ENCODE measurements at places on chromosomes 11 and 22. TPM values are rescaled to one million over a fixed set of nuclear protein-coding genes. Genes with fewer than 3 reads are reported as not detected.

GRCh38 chr22:37750596-37751162 lies 53.8 kb downstream of the TRIOBP start:
- no peak for ATAC-seq

DNA sequence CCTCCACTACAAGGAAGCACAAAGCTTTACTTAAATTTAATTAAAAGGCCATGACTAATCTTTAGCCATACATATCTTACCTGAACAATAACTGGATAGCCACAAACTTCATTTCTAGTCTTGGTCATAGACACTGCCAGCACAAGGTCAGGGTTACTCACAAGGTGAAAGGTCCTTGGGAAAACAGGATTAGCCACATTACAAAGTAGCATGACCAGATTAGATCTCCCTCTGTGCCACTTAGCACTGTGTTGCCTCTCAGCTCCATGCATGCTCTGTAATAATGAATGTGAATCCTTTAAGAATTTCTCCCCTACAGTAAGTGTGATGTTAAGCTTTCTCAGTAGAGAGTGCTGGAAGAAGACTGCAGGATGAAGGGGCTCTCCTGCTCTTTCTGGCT lies 325.1 kb upstream of the MPPED2 start:
- no peak for ATAC-seq

GRCh38 chr11:6825231-6825744 lies 20.2 kb upstream of the OR10A5 start:
- ATAC-seq: peak; percentile 98

GRCh38 chr11:65903068-65903481 lies 2.9 kb upstream of the FOSL1 start:
- no peak for ATAC-seq

KRTAP5-1 gene
- 1.1 TPM for total RNA-seq

ADORA2A gene
- 1.2 TPM for total RNA-seq

DNA sequence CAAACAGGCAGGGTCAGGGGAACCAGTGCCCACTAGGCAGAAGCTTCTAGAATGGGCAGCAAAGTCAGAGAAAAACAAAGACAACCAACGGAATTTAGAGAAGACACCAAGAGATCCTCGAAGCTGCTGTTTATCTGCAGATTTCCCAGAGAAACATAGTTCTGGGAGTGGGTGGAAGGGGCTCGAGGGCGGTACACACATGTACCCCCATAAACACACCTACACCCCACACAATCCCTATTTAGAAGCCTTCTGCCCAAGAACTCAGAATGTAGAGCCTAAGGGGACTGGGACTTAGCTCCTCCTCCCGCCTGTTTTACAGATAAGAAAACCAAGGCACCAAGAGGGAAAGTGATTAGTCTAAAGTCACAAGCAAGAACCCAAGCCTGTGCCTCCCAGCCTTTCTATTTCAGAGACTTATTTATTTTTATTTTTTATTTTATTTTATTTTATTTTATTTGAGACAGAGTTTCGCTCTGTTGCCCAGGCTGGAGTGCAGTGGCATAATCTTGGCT lies 6.4 kb downstream of the NPTXR start:
- no peak for ATAC-seq

PCSK7 gene
- total RNA-seq: 19.1 TPM

- ATAC-seq: no peak
Measured at GRCh38 chr11:76747915-76748860, 35.0 kb upstream of the TSKU start.

- no peak for ATAC-seq
Measured at GRCh38 chr22:49042877-49043859, 784.5 kb downstream of the BRD1 start.

BIRC3 gene
- total RNA-seq: 0.97 TPM

DNA sequence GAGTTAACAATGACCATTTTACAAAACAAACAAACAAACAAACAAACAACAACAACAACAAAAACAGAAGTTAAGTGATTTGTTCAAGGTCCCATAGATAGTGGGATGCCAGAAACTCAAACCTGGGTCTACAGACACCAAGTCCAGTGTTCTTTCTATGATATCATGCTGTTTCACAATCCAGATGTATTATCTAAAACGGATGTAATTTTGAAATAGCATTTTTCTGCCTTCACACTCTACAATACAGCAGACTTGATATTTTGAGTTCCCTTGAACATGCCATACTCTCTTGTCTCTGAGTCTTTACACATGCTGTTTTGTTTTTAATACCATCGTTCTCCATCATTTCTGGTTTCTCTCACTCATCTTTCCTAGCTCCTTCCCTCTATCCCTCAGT lies 104.5 kb downstream of the RELT start:
- no peak for ATAC-seq

- no peak for ATAC-seq
Measured at GRCh38 chr11:59698506-59698905, 15.1 kb downstream of the OR10V1 start.

DNA sequence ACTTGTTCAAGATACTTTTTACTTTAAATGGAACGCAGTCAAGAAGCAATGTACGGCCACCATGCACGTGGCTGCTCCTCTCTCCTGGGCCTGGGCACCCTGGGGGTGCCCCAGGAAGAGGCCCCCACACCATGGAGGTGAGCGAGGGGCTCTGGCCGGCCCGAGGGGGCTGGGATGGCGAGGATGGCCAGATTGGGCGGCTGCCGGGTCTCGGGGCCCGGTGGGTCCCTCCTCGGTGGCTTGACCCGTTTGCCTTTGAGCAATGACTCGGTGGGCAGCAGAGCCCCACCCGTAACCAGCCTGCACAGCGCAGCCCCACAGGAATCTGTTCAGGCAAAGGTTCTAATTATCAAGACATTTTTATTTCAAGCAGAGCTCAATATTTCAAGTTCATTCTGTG lies 167.4 kb downstream of the BRD1 start:
- ATAC-seq: no peak

OR8K3 gene
- not detected for total RNA-seq

OPCML gene
- 6.0 TPM for total RNA-seq

TMEM191C gene
- 1.8 TPM for total RNA-seq

OR6T1 gene
- not detected for total RNA-seq

GRCh38 chr11:35632301-35632700 lies 14.0 kb downstream of the FJX1 start:
- ATAC-seq: peak; percentile 71

GRCh38 chr11:102177974-102178631 lies 67.9 kb downstream of the YAP1 start:
- no peak for ATAC-seq

DNA sequence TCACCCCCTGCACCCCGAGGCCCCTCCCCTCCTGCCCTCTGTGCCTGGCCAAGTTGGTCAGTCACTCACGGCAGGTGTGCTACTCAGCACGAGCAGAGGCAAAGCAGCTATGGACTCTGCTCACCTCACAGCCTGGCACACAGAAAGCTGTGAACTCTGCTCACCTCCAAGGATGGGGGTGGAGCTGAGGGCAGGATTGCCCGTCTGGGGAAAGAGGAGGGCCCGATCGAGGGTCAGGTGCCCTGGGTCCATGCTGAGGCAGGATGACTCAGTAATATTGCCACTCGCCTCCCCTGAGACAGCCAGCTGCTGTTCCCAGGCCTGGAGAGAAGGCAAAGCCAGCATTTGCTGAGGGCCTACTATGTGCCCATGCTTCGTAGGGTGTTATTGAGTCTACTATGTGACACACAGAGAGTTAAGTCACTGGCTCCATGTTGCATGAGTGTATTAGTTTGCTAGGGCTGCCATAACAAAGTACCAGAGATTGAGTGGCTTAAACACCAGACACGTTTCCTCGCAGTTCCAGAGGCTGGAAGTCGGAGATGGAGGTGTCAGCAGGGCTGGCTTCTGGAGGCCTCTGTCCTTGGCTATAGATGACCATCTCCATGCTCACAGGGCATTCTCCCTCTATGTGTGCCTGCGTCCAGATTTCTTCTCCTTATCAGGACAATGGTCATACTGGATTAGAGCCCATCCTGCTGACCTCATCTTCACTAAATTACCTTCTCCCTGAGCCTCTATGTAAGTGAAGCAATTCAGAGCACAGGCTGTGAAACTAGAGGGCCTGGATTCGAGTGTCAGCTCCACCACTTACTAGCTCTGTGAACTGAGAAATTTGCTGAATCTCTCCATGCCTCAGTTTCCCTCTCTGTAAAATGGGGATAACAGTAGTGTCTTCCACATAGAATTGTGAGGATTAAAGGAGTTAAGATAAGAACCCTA lies 13.2 kb upstream of the TSKU start:
- ATAC-seq: peak; percentile 21

DNA sequence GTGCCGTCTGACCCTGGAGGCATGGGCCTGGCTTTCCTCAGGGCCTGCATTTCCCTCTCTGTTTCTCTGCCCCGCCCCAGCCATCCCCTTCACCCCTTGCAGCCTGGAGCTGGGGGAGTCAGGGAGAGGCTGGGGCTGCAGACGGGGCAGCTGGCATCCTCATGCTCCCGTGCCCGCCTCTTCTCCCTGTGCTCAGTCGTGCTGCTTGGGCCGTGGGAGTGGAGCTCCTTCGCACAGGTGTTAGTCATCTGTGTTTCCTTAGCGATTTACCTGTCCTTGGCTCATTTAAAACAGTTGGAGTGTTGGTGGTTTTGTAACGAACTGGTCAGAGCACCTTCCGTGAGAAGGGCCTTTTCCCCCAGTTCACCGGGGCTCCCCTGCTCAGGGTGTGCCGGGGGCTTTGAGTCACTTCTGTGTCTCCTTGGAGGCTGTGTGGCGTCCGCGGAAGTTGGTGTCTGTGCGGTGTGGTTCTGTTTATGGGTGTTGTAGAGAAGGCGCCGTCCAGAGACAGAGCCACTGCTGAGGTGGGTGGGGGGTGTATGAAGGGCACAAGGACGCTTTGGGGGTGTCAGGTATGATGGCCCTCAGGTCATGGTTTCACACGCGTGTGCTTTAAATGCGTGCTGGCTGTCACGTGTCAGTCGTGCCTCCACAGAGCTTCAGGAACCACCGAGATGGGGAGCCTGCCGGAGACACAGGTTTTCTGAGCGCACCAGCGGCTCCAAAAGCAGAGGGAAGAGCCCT lies 19.5 kb downstream of the BRSK2 start:
- no peak for ATAC-seq

P2RY6 gene
- not detected for total RNA-seq

EMID1 gene
- total RNA-seq: 1.9 TPM

- no peak for ATAC-seq
Measured at GRCh38 chr11:119391275-119391674, 9.8 kb upstream of the USP2 start.

NCF4 gene
- 0.21 TPM for total RNA-seq

- peak; percentile 16 for ATAC-seq
Measured at GRCh38 chr11:43576803-43577521, 103.6 kb upstream of the HSD17B12 start.

GRCh38 chr22:32336771-32337424 lies 20.8 kb upstream of the RFPL3 start:
- peak; percentile 51 for ATAC-seq

DNA sequence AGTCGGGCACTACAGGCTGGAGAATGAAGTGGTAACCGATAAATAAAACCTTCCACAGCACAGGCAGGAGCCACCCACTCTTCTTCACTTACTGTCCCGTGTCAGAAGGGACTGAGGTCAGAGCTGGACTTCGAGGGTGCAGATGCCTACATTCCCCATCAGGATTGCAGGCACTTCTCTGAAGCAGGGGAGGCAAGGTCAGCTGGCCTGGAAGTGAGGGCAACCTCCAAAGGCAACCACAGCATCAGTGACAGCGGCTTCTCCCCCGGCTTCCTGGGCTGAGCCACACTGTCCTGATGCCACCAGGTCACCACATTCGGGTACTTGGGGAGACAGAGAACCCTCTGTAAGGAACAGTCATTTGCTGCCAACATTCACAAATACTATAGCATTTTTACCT lies 22.7 kb downstream of the TCIRG1 start:
- ATAC-seq: no peak

GRCh38 chr22:48569476-48570233 lies 1258.0 kb downstream of the BRD1 start:
- ATAC-seq: no peak

- no peak for ATAC-seq
Measured at GRCh38 chr11:16816358-16817270, 78.2 kb downstream of the C11orf58 start.

KRTAP5-8 gene
- total RNA-seq: 0.25 TPM

OR5AK2 gene
- 0.58 TPM for total RNA-seq

CDC45 gene
- total RNA-seq: 26.1 TPM

FOLH1 gene
- 0.98 TPM for total RNA-seq

DNA sequence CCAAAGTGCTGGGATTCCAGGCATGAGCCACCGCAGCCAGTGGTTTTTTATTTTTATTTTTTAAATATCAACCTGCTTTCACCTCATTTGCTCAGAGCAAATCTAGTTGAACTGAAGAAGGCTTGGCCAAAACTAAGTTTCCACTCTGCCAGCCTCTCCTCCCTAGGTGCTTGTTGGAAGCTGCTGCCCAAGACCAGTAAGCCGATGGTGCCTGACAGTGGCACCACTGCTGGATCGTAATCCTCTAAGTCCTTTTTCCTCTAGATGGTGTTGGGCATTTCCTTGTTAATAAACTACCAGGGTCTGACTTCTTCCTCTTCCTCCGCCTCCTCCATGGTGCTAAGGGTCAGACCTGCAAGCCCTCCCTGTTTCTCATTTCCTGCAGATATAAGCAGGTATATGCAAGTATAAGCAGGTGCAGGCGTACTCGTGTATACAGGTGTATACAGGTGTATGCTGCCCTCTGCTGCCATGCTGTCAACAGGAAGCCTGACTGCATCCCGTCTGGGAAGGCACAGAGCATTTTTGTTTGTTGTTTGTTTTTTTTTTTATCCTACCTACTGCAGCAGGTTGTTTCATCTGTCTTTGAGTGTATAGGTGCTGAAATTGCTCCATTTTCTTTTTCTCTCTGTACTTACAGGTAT lies 1.6 kb downstream of the NADSYN1 start:
- ATAC-seq: no peak

TPBGL gene
- 0.27 TPM for total RNA-seq

OR6Q1 gene
- not detected for total RNA-seq

LINC01488 gene
- not detected for total RNA-seq

DGCR6 gene
- 9.1 TPM for total RNA-seq

MOV10L1 gene
- total RNA-seq: 0.58 TPM

GVQW3 gene
- 6.0 TPM for total RNA-seq

DNA sequence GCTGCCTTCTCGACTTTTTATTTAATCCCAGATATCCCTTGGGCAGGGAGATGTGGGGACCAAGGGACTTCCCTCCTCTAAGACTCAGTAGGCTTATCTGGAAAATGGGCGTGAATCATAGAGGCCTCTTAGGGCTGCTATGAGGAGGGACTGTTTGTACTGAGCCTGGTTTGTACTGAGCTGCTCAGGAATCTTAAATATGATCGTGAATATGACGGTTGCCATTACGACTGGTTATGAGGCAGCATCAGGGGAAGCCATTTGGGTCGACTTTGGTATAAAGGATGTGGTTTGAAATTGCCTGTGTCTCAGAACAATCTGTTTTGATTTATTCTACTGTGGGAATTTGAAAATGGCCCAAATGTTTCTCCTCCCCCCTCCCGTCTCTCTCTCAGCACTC lies 20.6 kb downstream of the TSPAN18 start:
- ATAC-seq: peak; percentile 9

- peak; percentile 23 for ATAC-seq
Measured at GRCh38 chr22:24429411-24430365, 2.3 kb downstream of the ADORA2A start.
